ENCODE measurements at places on chromosomes 2 and 18.

GRCh38 chr2:118940486-118941120 is 1.4 kb upstream of the MARCO start:
- no peak for DNase-seq

DNA sequence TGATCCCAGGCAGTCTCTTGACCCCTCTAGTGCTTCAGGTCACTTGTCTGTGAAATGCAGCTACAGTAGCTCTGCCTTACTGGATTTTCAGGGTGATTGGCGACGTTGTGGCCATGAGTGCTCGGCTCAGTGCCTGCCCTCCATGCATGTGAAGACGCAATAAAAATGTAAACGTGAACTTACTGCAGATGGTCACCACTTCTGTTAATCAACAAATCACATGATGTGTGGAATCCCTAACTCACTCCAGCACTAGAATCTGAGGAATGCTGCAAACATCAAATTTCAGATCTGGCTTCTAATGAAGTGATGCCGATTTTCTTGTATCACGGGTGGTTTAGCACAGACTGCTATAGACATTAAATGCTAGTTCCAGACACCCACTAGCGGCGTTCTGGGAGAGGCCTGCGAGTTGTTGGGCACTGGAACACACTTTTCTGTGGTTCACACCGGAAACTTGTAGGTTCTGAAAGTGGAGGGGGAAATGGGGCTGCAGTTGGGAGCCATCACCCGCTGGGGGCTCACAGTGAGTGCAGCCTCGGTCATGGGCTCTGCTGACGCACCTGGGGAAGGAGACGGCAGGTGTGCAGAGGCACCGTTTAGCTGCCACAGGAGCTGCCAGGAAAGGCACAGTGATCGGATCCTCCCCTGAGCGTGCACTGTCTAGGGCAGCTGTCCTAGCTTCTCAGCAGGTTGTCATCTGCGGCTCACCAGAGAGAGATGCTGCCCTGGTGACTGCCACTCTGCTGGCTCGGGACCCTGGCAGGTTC is 6.5 kb downstream of the CNDP1 start:
- no peak for DNase-seq

DNA sequence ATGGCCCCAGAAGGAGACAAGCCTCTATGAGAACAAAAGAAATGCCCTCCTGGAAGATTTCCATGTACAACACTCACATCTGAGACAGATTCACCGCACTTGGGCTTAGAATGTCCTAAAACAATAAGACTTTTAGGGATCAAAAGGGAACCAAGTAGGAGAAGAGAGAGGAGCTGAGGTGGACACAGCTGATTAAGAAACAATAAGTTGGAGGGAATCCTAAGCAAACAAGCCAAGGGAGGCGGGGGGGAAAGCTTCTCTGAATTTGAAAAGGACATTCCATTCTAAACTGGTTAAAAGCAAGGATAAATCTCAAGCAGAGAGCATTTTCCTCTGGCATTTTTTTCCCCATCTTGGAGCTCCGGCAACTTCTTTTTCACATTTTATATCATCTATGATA is 9.9 kb downstream of the ACVR1 start:
- DNase-seq, result no peak

DNA sequence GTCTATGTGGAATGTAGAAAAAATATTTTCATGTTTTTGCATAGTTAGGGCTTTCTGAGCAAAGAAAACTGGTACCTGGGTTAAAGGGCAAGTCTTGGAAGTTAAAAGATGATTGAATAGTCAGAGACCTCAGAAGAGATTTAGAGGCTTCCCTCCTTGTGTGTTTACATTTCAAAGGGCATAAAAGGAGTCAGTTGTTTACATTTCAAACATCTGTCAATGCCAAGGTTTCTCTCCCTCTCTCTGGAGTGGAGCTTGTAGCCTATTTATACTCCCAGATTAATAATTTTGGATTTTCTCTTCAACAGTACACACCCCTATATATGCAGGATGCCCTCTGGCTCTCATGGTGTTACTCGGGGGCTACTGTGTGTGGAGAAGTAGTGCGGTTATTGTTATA is 8.6 kb downstream of the M1AP start:
- DNase-seq, result no peak
